GM19239 (cell line): ENCODE measurements at places on chromosomes 7 and 10.
A peak's percentile ranks its signal among the peaks of the same experiment; 100 is the strongest.

GRCh38 chr10:76357726-76358415 is 926.4 kb downstream of the LRMDA start:
- DNase-seq = no peak

GRCh38 chr7:90645784-90646183 is 49.7 kb downstream of the CDK14 start:
- no peak for DNase-seq

DNA sequence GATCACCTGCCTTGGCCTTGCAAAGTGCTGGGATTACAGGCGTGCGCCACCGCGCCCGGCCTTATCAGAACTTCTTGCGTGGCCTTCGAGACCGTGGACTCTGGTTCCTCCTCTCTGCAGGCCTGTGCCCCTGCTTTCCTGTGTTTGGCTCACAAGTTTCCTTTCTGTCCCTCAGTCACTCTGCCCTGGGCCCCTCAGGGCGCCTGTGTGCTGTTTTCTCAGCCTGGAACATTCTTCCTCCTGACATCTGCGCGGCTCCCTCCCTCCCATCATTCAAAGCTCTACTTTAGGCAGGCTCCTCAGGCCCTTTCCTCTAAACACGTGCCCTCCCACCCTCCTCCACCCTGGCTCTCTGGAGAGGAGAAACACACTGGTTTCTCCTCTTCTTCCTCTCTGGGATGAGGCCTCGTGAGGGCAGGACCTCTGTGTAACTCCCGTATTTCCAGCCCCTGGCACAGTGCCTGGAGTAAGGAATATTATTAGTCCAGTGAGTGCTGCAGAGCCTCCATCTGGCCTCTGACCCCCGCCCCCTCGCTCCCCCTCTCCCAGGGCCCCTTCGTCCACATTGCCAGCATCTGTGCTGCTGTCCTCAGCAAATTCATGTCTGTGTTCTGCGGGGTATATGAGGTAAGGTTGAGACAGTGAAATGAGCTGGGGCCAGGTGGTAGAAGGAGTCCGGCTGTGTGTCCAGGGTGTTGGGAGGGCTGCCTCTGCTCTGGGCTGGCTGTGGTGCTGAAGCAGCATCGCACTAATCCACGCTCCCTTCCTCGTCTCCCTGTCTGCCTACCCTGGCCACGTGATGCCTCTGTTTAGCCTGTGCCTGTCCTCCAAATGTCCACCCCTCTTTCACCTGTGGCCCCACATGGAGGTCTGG is 7.1 kb downstream of the CLCN1 start:
- DNase-seq = no peak

GRCh38 chr10:13422800-13423199 is 74.7 kb upstream of the SEPHS1 start:
- DNase-seq = no peak

DNA sequence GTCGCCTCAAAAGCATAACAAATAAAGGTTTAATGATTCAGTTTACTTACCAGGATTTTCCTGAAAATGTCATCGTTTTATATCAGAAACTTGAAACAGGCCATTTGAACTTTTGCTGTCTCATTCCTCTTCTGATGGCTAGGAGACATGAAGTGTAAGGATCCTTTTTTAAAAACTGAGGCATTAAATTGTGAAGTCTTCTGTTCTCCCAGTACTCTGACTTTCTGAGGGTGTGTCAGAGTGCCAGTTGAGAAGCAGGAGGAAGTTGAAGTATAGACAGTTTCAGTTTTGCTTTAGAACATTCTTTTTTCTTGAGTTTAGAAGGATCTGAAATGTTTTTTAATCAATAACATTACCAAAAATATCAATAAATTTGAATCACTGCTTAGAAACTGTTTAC is at the start of gene SAMD9L:
TSS of gene SAMD9L (minus strand) at position 242 of the 400 bp plus-strand sequence. CDS start 12,414 bp downstream, outside the sequence.
- peak; percentile 22 for DNase-seq

DNA sequence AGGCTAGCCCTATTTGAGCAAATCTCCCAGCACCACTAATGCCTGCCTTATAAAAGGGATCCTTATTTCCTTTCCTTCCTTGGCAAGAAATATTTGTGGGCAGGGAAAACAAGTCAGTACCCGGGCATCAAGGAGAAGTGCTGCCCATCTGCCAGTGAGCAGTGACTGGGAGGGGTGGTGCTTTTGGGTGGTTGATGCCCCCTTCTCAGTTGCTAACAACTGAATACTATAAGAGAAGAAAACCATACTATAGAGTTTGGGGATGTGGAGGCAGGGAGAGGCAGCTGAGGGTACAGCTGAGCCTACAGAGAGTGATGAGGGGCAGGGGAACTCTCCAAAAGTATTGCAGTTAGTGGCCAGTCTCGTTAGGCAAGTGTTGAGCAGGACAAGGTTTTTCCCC is 39.3 kb downstream of the OGDH start:
- no peak for DNase-seq

DNA sequence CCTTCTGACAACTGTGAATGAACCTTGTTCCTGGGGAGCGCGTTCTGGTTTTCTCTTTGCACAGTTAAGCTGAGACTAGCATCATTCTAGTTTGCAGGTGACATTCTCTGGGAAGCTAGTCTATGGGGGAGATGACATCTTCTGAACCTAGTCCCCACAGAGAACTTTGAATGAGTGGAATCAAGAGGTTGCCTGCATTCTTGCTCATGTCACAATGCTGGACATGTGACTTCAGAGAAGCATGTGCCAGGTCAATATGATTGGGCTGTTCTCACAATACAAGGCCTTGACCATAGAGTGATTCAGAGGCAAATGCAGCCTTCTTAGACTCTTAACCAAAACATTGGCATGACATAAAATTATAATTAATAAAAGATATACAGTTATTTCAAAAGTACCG is 22.1 kb downstream of the KLLN start:
- DNase-seq = no peak

- DNase-seq = no peak
Measured at GRCh38 chr7:157003445-157003755, 7.1 kb downstream of the MNX1 start.
